Stimulated activated CD8-positive, alpha-beta memory T cell treated with anti-CD3 and anti-CD28 coated beads, Interleukin-15, amount 100 ng/mL, for 1 hour (primary cell): ENCODE measurements at places on chromosomes 16 and 17.

DNA sequence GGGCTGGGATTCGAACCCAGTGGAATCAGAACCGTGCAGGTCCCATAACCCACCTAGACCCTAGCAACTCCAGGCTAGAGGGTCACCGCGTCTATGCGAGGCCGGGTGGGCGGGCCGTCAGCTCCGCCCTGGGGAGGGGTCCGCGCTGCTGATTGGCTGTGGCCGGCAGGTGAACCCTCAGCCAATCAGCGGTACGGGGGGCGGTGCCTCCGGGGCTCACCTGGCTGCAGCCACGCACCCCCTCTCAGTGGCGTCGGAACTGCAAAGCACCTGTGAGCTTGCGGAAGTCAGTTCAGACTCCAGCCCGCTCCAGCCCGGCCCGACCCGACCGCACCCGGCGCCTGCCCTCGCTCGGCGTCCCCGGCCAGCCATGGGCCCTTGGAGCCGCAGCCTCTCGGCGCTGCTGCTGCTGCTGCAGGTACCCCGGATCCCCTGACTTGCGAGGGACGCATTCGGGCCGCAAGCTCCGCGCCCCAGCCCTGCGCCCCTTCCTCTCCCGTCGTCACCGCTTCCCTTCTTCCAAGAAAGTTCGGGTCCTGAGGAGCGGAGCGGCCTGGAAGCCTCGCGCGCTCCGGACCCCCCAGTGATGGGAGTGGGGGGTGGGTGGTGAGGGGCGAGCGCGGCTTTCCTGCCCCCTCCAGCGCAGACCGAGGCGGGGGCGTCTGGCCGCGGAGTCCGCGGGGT, at the start of gene CDH1:
CDH1 (plus strand) TSS at position 247 of the 684 bp plus-strand sequence; CDS start at position 371, 124 bp downstream.
- no peak for DNase-seq

- no peak for DNase-seq
Measured at GRCh38 chr16:566475-567372, at the start of gene NHLRC4. TSS of gene NHLRC4 (plus strand) at chr16:567005. CDS start at chr16:568048, 1,043 bp downstream.

DNA sequence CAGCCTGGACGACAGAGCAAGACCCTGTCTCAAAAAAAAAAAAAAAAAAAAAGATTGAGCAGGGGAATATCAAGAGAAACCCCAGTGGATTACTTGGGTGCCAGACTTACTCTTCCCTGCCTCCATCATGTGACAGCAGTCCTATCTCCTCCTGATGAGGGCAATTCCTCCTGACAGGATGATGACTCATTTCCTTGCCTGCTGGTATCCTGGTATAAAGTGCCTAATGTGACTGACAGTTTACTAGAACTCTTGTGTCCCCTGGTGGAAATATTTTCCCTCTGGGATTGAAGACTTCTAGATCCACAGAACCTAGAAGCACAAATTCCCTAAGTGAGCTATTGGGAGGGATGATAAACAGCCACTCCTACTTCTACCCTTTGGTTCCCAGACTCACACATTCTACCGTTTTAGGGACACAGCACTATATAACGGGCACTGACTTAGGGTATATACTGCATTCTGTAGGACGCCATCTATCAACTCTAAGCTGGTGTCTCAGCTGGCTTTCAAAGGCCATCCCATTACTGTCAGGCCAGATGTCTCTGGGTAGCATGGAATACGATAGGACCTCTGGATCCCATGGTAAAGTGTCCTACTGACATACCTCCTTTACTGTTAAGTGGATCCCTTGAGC, 114.6 kb upstream of the MED13 start:
- no peak for DNase-seq

DNA sequence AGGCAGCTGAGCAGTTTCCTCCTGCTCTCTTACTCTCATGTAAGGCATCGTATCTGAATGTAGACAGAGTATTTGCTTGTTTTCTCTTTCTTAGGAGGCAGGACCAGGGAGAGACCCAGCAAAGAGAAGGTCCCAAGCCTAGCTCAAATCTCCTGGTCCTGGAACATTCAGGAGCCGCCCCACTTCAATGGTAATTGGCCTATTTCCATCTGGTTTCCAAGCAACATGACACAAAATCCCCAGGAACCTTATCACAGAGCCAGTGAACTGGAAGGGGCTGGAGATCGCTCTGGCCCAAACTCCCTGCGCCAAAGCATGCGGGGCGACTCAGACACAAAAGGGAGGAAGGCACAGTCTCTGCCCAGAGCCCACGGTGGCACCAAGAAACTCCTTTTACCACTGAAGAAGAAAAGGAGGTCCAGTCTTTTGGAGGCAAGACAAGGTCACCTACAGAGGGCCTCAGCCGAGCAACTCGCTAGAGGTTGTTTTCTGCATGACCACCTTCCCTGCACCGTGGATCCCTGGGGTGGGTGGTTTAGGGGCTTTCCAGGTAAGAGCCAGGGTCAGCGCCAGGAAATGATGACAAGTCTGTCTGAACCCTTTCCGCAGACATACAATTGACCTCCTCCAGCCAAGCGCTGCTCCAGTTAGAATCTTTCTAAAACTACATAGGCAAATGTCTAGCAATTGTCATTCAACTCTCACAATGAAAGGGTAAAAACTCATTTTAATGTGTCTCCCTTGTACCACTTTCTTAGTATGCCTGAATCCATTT, 394.7 kb downstream of the SOX9 start:
- DNase-seq = no peak

GRCh38 chr16:54538276-54538675, 251.7 kb upstream of the IRX3 start:
- DNase-seq = no peak

- no peak for DNase-seq
Measured at GRCh38 chr16:13315642-13316427, 414.4 kb downstream of the SHISA9 start.

- no peak for DNase-seq
Measured at GRCh38 chr16:80754476-80754875, 49.9 kb downstream of the CDYL2 start.

DNA sequence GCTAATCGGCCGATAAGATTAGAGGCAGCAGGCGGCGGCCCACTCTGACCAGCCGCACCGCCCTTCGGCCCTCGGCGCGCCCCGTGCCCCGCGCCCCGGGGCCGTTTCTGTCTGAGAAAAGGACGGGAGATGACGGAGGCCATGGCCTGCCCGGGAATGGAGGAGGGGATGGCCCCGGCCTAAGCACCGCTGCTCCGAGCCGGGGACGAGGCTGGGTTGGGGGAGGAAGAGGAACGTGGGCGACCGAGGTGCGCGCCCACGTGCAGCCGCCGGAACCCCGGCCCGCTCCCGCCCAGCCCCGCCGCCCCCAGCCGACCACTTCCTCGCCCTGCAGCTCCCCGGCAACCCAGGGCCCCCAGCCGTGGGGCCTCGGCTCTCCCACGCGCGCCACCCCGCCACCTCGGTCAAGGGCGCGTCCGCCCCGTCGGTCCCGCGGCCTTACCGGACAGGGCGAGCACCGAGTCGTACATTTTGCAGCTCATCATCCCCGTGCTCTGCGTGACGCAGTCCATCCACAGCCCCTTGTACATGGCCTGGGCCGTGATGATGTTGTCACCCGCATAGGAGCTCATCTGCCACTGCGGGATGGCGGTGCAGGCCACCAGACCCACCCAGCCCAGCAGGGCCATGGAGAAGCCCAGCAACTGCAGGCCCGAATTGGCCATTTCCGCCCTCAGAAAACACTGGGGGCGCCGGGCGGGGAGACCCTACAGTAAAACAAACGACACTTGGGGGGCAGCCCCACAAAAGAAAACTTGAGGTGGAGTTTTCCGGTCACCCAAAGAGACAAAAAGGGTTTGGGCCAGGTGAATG, 693 bp downstream of the CLDN7 start:
- DNase-seq = no peak

- no peak for DNase-seq
Measured at GRCh38 chr16:27428026-27428785, 26.2 kb downstream of the IL21R start.

DNA sequence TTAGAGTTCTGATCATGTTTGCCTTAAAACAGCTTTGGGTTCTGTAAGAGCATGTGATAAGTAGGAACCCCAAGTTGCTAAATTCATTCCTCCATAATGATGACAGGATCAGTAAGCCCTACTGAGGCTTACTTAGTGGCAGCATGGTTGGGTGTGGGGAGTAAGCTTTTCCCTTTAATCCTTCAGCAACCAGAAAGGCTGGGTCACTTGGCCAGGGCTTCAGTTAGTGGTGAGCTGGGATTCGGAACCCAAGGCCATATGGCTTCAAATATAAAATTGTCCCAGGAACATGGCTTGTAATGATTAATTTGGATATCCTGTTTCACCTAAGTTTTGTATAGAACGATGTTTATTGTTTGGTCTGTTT, 850 bp downstream of the GINS3 start:
- no peak for DNase-seq

- DNase-seq = no peak
Measured at GRCh38 chr17:77441130-77441920, 300.6 kb downstream of the SEC14L1 start.

DNA sequence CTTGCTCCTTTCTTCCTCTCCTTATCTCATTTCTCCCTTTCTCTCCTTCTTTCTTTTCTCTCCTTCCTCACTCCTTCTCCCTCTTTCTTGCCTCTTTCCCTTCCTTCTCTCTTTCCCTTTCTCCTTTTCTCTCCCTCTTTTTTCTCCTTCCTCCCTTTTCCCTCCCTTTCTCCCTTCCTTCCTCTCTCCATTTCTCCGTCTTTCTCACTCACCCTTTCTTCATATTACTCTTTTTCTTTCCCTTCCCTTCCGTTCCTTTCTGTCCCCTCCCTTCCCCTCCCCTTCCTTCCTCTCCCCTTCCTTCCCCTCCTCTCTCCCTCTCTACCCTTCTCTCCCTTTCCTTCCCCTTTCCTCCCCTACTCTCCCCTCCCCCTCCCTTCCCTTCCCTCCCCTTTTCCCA, 240.8 kb downstream of the HS3ST3B1 start:
- no peak for DNase-seq

GRCh38 chr17:77200711-77201110, 59.9 kb downstream of the SEC14L1 start:
- no peak for DNase-seq

GRCh38 chr16:86834451-86835035, 256.2 kb downstream of the FOXL1 start:
- DNase-seq = no peak

DNA sequence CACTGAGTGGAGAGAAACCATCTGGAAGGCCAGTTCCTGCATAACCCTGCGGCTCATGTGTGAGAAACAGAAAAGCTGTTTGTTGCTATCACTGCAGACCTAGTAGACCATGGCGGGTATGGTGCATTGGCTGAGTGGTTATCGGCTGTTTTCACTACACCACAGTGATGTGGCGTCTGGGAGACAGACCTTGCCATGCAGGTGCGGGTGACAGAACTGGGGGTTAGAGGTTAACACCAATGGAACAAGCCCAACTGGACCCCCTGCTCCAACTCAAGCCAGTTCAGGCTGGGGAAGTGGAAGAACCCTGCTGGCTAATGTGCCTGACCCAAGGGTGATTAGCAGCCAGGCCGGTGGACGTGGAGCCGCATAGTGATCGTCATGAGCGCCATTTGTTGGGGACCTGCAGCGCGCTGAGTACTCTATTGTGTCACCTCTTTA, 91.9 kb downstream of the IRF8 start:
- no peak for DNase-seq

DNA sequence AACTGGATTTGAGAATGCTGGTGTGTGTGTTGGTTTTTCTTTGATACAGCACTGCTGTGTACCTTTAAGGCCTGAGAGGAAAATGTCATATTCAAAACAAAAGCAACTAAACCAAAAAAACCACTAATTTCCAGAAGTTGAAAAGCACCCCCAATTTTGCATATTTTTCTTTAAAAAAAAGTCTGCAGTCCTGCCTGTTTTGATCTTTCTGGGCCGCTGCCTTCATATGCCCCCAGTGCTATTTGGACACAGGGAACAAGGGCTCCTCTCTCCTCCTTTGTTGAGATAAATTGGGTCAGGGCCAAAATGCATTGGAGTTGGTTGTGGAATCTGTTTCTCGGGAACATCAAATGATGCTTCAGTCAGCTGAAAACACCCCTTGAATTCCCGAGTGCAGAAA, 26.9 kb downstream of the GPT2 start:
- no peak for DNase-seq

DNA sequence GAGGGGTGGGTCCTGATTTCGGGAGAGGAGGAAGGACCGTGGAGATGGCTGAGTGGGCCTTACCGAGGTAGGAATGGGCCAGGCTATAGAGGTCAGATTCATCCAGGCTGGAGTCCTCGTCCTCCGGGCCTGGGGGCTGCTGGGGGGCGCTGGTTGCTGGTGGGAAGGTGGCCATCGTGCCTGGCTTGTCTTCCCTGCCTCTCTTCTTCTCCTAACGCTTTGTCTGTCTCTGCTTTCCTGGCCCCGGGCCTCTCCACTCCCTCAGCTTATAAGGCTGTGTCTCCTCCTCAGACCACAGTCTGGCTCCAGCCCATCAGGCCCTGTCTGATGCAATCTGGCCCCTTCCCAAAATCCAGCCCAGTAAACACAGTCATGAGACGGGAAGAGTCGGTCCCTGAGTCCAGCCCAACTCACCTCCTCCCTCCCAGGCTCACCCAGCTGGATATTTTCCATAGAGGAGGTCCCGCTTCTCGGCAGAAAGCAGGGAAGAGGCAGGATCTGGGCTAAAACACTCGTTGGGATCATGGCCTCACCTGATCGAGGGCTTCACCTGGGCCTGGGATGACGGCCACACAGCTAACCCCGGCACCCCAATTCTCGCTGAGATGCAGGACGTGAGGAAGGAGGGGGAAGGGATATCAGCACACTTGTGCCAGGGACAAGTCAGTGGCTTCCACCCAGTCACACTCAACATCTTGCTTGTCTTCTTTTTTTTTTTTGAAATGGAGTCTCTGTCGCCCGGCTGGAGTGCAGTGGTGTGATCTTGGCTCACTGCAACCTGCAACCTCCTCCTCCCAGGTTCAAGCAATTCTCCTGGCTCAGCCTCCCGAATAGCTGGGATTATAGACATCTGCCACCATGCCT, at the start of gene NUPR1:
NUPR1 (minus strand) TSS at position 242 of the 864 bp plus-strand sequence; CDS start at position 175, 67 bp downstream.
- DNase-seq = no peak

DNA sequence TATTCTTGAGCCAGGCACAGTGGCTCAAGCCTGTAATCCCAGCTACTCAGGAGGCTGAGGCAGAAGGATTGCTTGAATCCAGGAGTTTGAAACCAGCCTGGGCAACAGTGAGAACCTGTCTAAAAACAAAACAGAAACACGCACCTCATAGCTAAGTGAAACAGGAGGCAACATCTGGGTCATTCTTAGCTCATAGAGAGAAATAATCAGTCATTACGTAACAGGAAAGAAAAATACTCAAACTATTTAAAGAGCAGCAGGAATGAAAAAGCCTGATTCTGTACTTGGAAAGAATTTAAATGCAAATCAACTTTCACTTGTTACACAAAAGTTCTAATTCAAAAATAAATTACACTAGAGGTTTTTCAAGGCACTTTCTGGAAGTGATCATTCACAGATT, 17.2 kb downstream of the CHCT1 start:
- no peak for DNase-seq

- no peak for DNase-seq
Measured at GRCh38 chr17:36529121-36529520, 5.5 kb downstream of the MYO19 start.
